ENCODE measurements at places on chromosomes 6 and 20. TPM values are rescaled to one million over a fixed set of nuclear protein-coding genes. Genes with fewer than 3 reads are reported as not detected.

The LZTS3 gene
- total RNA-seq = 8.9 TPM

The HSPA12B gene
- total RNA-seq = not detected

The SYTL3 gene
- total RNA-seq = 1.8 TPM

The ESF1 gene
- total RNA-seq = 18.7 TPM

The ACSS1 gene
- 2.3 TPM for total RNA-seq

The DNAH8 gene
- total RNA-seq = 0.06 TPM

The NRSN2 gene
- total RNA-seq = 50.7 TPM

The OR2B2 gene
- total RNA-seq = not detected

The MDFI gene
- total RNA-seq = 96.4 TPM

GRCh38 chr6:158033077-158033750, 51.6 kb downstream of the SYNJ2 start:
- DNase-seq = no peak

GRCh38 chr6:133504761-133505160, 263.6 kb downstream of the EYA4 start:
- DNase-seq = no peak

DNA sequence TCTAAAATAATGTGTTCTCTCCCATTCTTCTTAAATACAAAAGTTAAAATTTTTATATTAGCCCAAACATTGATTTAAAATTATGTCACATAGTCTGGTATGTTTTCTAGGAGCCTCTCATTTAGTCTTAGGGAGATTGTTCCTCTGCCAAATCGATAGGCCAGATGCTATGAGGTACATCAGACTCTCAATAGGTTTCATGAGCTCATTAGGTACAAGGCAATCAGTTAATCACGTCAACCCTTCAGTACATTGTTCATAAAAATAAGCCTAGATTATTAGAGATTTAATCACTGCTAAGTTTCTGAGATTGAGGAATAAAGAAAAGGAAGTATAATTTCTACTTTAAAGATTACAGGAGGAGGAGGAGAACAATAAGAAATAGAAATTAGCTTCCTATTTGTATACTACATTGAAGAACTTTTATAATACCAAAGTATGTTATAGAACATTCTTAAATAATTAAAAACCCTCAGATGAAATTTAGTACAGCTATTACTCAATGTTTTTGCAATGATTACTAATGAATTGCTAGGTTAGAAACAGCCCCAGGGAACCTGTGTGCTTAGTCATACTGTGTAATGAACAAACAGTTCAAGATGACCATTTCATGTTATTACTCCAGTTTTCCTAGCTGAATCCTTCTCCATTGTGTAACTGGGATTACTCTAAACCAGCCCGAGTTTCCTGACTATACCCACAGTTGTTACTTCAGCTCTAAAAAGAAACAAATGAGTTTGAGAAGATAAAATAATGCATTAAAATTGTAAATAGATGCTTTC, 117.0 kb downstream of the BMP5 start:
- DNase-seq = peak; percentile 97

- no peak for DNase-seq
Measured at GRCh38 chr6:119449331-119450156, 100.0 kb upstream of the MAN1A1 start.

DNA sequence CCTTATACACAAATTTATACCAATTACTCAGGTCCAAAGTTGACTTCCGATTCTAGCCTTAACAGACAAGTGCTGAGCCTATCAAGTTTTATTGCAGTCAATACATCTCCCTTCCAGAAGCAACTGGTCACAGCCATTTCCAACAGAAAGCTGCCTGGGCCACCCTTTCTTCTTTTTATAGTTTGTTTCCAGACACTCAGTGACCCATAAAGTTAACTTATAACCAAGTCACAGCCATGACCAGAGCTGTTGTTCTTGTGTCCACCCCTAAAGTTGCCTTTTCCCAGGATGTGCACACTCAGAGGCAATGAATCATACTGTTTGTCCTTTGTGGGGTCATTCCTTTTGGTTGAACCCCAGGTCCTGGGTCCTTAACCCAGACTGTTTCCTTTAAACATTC, 89.9 kb downstream of the CD83 start:
- DNase-seq = no peak

GRCh38 chr6:16045238-16045637, 83.6 kb upstream of the MYLIP start:
- DNase-seq = no peak

GRCh38 chr20:21301940-21302663, 1.0 kb upstream of the XRN2 start:
- DNase-seq = no peak

DNA sequence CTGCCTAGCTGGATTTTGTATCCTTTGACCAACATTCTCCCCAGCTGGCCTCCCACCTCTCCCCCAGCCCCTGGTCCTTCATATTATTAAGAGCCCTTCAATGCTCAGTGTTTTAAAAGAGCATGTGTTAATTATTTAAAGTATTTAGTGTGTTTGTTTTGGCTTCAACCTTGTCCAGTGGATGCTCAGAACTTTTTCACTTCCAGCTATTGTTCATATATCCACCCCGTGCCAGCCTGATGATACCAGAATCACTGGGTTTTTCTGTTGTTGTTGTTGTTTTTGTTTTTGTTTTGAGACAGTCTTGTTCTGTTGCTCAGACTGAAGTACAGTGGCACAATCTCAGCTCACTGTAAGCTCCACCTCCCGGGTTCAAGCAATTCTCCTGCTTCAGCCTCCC, 30.4 kb upstream of the SNX9 start:
- no peak for DNase-seq

GRCh38 chr20:55760586-55760985, 244.7 kb downstream of the CBLN4 start:
- DNase-seq = no peak

DNA sequence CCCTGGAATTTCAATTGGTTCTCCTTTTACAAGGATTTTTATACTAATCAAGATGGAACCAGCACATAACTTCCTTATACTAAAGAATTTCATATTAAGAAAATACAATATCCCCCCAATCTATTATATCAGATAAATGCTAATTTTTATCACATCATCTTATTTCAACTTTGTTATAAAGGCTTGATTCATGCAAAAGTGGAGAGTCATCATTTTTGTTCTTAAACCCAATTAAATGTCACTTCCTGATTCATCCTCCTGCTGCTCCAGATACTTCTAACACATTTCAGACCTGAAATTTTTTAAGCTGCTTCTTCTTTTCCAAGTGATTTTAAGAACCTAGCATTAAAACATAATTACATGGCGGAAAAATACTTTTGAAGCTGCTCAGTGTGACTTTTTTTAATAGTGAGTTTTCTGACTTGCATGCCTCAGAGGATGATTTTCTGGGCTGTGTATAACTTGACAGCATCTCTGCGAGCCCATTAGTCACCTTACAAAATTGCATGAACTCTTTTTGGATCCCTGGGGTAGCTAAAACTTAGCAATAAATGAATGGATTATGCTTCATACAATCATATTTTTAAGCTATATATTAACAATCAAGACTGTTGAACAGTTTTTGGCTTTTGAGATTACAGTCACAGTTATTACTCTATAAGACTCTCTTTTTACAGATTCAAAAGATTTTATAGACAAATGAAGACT, 134.1 kb downstream of the ELOVL4 start:
- no peak for DNase-seq

DNA sequence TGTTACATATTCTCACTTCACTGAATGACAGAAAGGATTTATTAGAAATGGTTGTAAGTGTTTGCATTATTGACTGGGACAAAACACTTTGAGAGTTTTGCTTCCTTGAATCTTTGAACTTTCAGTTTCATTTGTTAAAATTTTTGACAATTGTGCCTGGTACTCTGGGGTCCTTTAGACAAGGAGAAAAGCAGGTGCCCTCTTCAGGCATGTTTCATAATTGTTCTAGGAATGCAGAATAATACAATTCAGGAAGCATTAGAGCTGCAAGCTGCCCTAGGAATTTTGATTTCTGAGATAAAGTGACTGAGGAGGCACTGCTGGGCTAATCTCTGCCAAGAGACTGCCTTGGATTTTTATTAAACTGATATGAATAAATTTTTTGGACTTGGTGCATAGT, 49.7 kb downstream of the TOP1 start:
- DNase-seq = peak; percentile 71

DNA sequence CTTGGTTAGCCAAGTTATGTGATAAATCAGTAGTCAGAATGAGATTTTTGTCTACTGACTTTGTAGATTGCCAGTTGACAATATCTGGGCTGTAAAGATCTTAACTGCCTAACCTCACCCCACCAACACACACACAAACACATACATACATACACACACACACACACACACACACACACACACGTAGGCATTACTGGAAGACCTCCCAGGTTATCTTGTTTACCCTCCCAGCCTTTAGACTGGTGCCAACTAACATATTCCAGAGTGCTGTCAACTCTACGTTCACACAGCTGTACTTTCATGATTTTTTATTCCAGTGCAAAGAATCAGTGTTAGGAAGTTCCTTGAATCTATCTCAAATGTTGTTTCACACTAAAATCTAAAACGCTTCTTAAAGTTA, 38.9 kb downstream of the BMP5 start:
- no peak for DNase-seq

GRCh38 chr6:153698637-153699036, 340.4 kb upstream of the OPRM1 start:
- peak; percentile 19 for DNase-seq

DNA sequence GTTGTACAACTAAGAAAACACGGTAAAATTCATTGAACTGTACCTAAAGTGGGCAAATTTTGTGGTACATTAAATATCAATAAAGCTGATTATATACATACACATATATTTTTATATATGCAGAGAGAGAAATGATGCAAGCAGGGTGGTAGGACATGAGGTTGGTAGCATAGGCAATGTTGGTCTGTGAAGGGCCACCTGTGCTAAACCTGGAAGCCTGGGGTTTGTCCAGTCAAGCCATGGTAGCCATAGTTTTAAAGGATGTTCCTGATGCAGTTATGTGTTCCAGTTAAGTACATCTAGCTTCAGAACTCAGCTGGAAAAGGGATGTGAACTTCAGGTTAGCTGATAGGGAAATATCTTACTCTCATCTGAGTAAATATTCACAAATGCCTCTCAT, 60.1 kb downstream of the TRIM38 start:
- DNase-seq = no peak

DNA sequence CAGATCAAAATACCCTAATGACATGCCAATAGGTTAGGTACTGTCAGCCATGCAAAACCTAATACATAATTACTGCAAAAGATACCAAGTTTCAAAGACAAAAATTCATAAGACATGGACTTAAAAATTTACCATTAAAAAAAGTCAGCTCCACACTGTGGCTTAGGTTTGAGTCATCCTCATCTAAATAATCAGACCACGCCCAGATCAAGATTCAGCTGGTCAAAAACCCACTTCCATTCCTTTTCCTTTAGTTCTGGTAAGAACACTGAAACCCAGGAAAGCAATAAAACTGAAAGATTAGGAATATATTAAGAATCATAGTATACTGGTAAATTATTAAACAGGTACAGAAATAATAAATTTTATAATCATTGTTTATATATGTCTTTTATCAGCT, 81.0 kb upstream of the ASF1A start:
- peak; percentile 19 for DNase-seq

DNA sequence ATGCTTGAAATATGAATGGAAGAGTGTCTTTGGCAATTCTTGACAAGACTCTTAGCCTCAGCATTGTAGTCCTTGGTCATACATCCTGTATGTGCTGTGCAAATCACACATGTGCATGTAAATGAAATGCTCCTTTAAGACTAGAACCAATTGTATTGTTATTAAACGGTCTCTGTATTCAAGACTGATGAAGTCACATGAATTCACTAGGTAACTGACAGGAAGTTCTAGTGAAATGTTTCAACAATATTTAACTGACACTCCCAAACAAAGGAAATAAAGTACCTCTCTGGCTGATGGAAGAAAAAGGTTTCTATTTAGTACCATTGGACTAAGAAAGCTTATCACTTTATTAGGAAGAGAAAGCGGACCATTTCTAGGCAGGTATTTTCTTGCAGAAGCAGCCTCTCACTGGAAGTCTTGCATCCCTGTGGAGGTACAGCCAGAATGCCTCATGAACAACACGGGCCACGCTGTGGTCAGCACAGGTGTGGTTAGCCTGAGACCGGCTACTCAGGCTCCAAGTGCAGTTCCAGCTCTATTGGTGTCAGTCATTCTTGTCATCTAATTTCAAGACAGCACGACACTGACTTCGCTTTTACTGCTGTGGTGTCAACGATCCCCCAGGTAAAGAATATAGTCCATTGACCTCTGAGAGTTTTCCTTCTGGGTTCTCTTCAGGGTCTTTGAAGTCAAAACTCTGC, 17.3 kb downstream of the PPP1R3G start:
- no peak for DNase-seq

GRCh38 chr20:35662551-35662950, 2.1 kb downstream of the CPNE1 start:
- DNase-seq = peak; percentile 9

DNA sequence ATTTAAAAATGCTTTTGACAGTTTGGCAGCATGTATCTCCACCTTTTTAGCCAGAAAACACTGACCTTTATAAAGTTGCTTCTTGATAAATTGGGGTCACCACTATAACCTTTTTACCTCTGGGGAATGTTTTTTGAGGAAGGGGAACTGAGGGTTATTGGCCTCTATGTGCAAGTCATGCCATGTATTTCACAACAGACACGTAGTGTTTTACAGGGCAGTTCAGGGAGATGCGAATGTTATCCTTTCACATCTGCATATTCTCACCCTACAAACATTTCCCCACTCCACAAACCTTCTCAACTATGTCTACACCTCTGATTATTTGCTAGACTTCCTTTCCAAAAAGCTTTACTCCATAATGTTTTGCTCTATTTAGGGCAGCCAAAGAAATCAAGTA, 17.0 kb upstream of the SLA2 start:
- DNase-seq = no peak

- no peak for DNase-seq
Measured at GRCh38 chr6:46135176-46135575, 5.4 kb downstream of the ENPP4 start.

DNA sequence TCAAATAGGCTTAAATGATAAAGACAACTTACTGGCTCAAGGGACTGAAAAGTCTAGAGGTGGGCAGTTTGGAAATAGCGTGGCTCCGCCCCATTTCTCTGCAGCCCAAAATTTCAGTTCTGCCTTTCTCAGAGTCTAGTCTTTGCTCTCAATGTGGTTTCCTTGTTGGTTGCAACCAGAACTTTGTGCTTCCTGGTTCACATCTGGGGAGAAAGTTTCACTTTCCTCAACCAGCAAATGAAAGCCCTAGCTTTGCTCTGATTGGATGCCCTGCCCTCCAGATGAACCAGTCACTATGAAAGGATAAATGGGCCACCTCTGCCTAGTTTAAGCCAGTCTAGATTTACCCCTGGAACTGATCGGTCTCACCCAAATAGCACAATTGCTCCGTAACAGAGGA, 14.9 kb downstream of the SYCP2L start:
- no peak for DNase-seq
